ENCODE measurements at places on chromosomes 6 and 20.

DNA sequence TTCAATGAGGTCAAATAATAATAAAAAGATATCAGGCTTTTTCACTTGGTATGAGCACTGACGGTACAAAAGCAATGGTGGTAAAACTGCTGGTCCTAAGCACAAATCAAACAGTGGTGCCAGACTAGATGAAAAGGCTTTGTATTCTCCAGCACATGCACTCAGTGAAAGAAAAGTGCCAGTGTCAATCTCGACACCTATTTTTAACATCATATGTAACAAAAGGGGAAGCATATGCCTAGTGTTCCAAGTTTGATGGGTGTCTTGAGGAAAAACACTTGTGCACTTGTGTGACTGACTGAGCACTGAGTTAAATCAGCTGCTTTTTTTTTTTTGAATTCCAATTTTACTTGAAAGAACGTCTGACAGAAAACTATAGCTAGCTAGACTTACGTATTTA, 27.3 kb downstream of the MED23 start:
- DNase-seq: no peak

GRCh38 chr20:46218656-46219055, 89.6 kb downstream of the CDH22 start:
- no peak for DNase-seq

- no peak for DNase-seq
Observed at GRCh38 chr20:37475252-37475651, 45.8 kb upstream of the NNAT start.

DNA sequence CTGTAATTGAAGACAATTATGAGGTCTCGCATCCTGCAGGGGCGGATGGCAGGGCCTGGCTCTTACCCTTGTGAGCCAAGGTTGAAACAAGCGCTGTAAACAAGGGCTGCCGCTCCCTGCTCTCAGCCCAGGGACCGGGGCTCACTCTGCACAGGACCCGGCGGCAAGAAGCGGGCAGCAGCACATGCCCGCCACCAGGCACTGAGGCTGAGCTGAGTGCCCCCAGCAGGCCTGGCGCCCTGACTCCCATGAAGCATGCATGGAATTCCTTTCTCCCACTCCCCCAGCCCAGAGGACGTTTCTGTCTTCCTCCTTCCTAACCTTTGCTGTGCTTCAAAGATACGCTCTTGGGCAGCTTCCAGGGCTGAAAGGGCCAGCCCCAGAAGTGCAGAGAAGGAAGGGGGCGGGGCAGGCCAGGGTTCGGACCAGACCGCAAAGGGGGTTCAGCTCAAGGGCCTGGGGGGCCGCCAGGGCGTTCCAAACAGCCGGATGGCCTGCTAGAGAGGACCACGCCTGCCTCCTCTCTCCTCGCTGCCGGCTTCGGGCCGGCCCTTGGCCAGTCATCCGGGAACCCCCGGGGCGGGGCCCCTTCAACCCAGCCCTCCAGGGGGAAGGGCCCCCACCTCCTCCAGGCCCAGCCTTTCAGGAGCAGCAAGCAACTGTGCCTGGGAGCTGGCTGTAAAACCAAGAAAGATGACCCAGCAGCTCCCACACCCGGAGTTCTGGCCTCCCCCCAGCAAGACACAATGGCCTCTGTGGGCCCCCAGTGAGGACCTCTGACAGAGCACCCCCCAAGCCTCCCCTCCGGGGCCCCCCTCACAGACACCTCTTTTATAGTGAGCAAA, 109.9 kb downstream of the NOL4L start:
- DNase-seq: peak; percentile 67

DNA sequence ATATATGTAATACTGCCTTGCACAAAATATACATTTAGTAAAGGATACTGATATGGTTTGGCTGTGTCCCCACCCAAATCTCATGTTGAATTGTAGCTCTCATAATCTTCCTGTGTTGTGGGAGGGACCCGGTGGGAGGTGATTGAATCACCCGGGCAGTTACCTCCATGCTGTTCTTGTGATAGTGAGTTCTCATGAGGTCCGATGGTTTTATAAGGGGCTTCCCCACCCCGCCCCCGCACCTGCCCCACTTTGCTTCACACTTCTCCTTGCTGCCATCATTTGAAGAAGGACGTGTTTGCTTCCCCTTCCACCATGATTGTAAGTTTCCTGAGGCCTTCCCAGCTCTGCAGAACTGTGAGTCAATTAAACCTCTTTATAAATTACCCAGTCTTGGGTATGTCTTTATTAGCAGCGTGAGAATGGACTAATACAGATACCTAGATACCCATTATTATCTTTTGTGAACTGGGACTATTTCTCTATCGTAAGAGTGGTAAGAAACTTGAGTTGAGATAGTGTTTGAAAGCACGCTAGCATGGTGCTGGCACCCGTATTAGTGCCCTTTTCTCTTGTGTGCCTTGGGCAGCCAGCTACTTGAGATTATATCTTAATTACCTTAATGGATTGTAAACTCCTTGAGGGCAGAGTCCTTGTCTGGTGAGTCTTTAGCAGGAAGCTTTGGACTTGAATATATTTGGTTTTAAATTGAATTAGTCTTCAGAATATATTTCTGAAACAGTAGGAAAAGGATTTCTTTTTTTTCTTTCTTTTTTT, 25.6 kb downstream of the TOP1 start:
- no peak for DNase-seq

DNA sequence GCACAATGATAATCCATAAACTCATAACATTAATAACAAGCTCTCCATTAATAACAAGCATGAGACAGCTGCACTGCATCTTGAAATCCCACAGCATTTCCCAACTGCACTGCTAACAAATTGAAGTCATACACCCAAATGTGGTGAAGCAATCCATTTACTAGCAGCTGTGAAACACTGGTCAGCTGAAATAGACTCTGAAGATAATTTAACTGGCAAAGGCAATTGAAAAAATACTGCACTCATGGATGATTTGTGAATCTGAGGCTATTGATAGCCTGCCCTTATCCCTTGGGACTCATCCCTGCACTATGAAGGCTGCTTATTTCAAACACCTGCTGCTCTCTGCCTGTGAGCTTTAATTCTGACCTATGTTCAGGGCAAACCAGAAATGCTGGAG, 49.1 kb upstream of the PLCB1 start:
- DNase-seq: no peak

GRCh38 chr20:54167909-54168872, 5.6 kb downstream of the CYP24A1 start:
- no peak for DNase-seq

GRCh38 chr6:134183844-134184243, 131.4 kb upstream of the SLC2A12 start:
- no peak for DNase-seq

Data from caudate nucleus (tissue), 63 donors.